A549 treated with RU486 at 1 μM for 4 hours (cell line): ENCODE measurements at places on chromosomes 12 and 14. TPM values are rescaled to one million over a fixed set of nuclear protein-coding genes. Genes with fewer than 3 reads are reported as not detected.

Gene TAS2R9
- not detected in 5 replicates for total RNA-seq

Gene SERPINA12
- total RNA-seq: not detected in 5 replicates

Gene KIF26A
- total RNA-seq: 1.7 to 4.1 TPM (median 2.8 TPM) in 5 replicates

Gene OVCH1
- not detected in 5 replicates for total RNA-seq

Gene SAMD15
- 1.4 to 3.3 TPM (median 2.1 TPM) in 5 replicates for total RNA-seq

Gene TCTN1
- 24.8 to 35.0 TPM (median 29.5 TPM) in 5 replicates for total RNA-seq

Gene LRRC10
- total RNA-seq: not detected in 5 replicates

Gene PROX2
- not detected in 5 replicates for total RNA-seq

Gene NDRG2
- 3.0 to 4.4 TPM (median 3.2 TPM) in 5 replicates for total RNA-seq

Gene BCDIN3D
- total RNA-seq: 3.6 to 4.7 TPM (median 4.3 TPM) in 5 replicates

Gene IL26
- not detected in 5 replicates for total RNA-seq

Gene C14orf132
- 3.1 to 5.7 TPM (median 3.8 TPM) in 5 replicates for total RNA-seq

Gene VDR
- 2.8 to 3.6 TPM (median 3.0 TPM) in 5 replicates for total RNA-seq

Gene PRICKLE1
- total RNA-seq: 0.73 to 0.97 TPM (median 0.81 TPM) in 5 replicates

Gene NELL2
- total RNA-seq: 0.46 TPM in 1 of 5 replicates, not detected in the others

Gene SLCO1C1
- not detected in 5 replicates for total RNA-seq

Gene CMA1
- total RNA-seq: not detected in 5 replicates

Gene RILPL2
- 1.5 to 1.7 TPM (median 1.7 TPM) in 5 replicates for total RNA-seq
